Muscle of leg (tissue), 16 donors: ENCODE measurements at places on chromosomes 11 and 22. TPM values are rescaled to one million over a fixed set of nuclear protein-coding genes. Genes with fewer than 3 reads are reported as not detected.

- peak overlapping the region; percentile 29 for H3K27ac ChIP-seq
- H3K4me1 ChIP-seq = peaks cover 8% of the 10 kb centered on the region
- H3K4me3 ChIP-seq = no peak overlapping the region
- H3K36me3 ChIP-seq = no peaks in the 10 kb centered on the region
- H3K27me3 ChIP-seq = no peaks in the 10 kb centered on the region
These were observed 89.0 kb upstream of the CD44 start for GRCh38 chr11:35049859-35050531.

- no peaks in the 10 kb centered on the region for H3K36me3 ChIP-seq
- DNase-seq = peak; percentile 25
- H3K27ac ChIP-seq = no peak overlapping the region
- H3K27me3 ChIP-seq = no peaks in the 10 kb centered on the region
- H3K4me1 ChIP-seq = peaks cover 4% of the 10 kb centered on the region
These were observed 991.7 kb downstream of the OPCML start for GRCh38 chr11:132540581-132540980.

- H3K27ac ChIP-seq = no peak overlapping the region
- H3K4me3 ChIP-seq = no peak overlapping the region
- peak; percentile 73 for DNase-seq
- H3K36me3 ChIP-seq = no peaks in the 10 kb centered on the region
These were observed 30.0 kb downstream of the LINC01488 start for GRCh38 chr11:69511358-69512055.

GRCh38 chr11:123181075-123181474, 14.0 kb downstream of the CLMP start:
- peaks cover 2% of the 10 kb centered on the region for H3K4me1 ChIP-seq
- peaks cover 7% of the 10 kb centered on the region for H3K27me3 ChIP-seq
- H3K4me3 ChIP-seq = no peak overlapping the region
- no peak for DNase-seq

- no peaks in the 10 kb centered on the region for H3K27me3 ChIP-seq
- H3K36me3 ChIP-seq = no peaks in the 10 kb centered on the region
- H3K4me3 ChIP-seq = no peak overlapping the region
- no peaks in the 10 kb centered on the region for H3K4me1 ChIP-seq
- no peak overlapping the region for H3K27ac ChIP-seq
These were observed 120.4 kb downstream of the PHF21B start for GRCh38 chr22:44889255-44889878.

GRCh38 chr22:29092243-29092642, 19.4 kb downstream of the KREMEN1 start:
- H3K4me1 ChIP-seq = peaks cover 49% of the 10 kb centered on the region
- DNase-seq = no peak
- H3K4me3 ChIP-seq = no peak overlapping the region

- peaks cover 30% of the 10 kb centered on the region for H3K36me3 ChIP-seq
- peak overlapping the region; percentile 46 for H3K4me3 ChIP-seq
- peak overlapping the region; percentile 96 for H3K27ac ChIP-seq
- peaks cover 7% of the 10 kb centered on the region for H3K27me3 ChIP-seq
- peaks cover 36% of the 10 kb centered on the region for H3K4me1 ChIP-seq
These were observed 839 bp downstream of the LRRN4CL start for GRCh38 chr11:62688491-62688890.

OR51I1 gene
- total RNA-seq = not detected

SNX15 gene
- total RNA-seq = 18.3 TPM

MAPK8IP1 gene
- 29.3 TPM for total RNA-seq

ZNF280B gene
- 3.1 TPM for total RNA-seq

CCDC15 gene
- 4.0 TPM for total RNA-seq
